Activated naive CD8-positive, alpha-beta T cell treated with anti-CD3 and anti-CD28 coated beads, Interleukin-2, amount 50 U/mL, for 24 hours (primary cell): ENCODE measurements at places on chromosomes 12 and 14.

GRCh38 chr14:27862684-27863083 is 903.9 kb upstream of the FOXG1 start:
- no peak for DNase-seq

GRCh38 chr12:95674163-95674562 is 116.4 kb downstream of the NTN4 start:
- no peak for DNase-seq

- DNase-seq, result no peak
Measured at GRCh38 chr14:86646696-86647690, 1117.0 kb downstream of the FLRT2 start.

- no peak for DNase-seq
Measured at GRCh38 chr12:29734734-29735133, 49.0 kb downstream of the TMTC1 start.

- no peak for DNase-seq
Measured at GRCh38 chr12:94585626-94586025, 64.7 kb downstream of the TMCC3 start.

GRCh38 chr12:30930238-30930637 is 3.7 kb downstream of the TSPAN11 start:
- DNase-seq, result no peak

DNA sequence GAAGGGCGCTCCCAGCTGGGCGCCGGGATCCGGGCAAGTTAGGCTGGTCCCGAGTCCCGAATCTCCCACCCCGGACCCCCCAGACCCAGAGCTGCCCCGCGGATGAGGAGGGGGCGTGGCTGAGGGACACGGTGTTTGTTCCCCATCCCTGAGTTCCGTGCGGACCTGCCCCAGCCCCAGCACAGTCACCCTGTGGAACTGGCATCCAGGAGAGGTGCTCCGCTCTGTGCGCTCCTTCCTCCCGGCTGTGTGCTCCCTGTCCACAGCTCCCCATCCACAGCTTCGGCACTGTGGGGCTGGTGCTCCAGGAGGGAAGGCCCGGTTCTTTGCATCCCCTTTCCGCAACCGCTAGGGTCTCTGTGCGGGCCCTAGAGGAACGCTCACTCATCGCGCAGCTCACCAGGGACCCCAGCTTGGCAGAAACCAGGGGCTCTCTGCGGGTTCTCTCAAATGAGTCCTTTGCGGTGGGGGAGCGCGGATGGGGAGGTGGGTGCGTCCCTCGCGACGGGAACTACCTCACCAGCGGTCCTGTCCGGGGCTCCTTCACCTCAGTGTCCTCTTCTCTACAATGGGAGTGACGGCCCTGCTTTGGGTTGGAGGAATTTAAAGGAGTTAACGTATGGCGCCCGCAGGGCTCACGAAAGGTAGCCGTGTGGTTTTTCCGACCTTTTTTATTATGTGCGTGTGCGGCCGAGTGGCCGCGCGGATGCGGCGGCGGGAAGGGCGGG is 845 bp downstream of the TMEM132C start:
- no peak for DNase-seq
